Chondrocyte (in vitro differentiated cells): ENCODE measurements at places on chromosomes 2 and 18. TPM values are rescaled to one million over a fixed set of nuclear protein-coding genes. Genes with fewer than 3 reads are reported as not detected.

GRCh38 chr2:9222239-9222892, 15.8 kb downstream of the ASAP2 start:
- no peak overlapping the region for H3K4me3 ChIP-seq
- peaks cover 73% of the 10 kb centered on the region for H3K4me1 ChIP-seq
- no peaks in the 10 kb centered on the region for H3K36me3 ChIP-seq
- no peak overlapping the region for H3K27ac ChIP-seq

GRCh38 chr18:54923339-54923956, 35.8 kb downstream of the CCDC68 start:
- H3K4me1 ChIP-seq = no peaks in the 10 kb centered on the region
- no peak overlapping the region for H3K27ac ChIP-seq
- DNase-seq = no peak
- peaks cover 1% of the 10 kb centered on the region for H3K27me3 ChIP-seq

Gene LBH
- 88.6 to 96.6 TPM (median 88.8 TPM) in 3 replicates for total RNA-seq

- no peak overlapping the region for H3K4me3 ChIP-seq
- H3K27me3 ChIP-seq = peaks cover 19% of the 10 kb centered on the region
- no peaks in the 10 kb centered on the region for H3K36me3 ChIP-seq
- H3K4me1 ChIP-seq = no peaks in the 10 kb centered on the region
- DNase-seq = peak; percentile 77
These were observed 64.4 kb downstream of the INPP5D start for GRCh38 chr2:233124421-233125080.

Gene YPEL5
- total RNA-seq = 75.3 to 93.3 TPM (median 82.8 TPM) in 3 replicates

- H3K27ac ChIP-seq = no peak overlapping the region
- peaks cover 18% of the 10 kb centered on the region for H3K27me3 ChIP-seq
- H3K4me1 ChIP-seq = peaks cover 4% of the 10 kb centered on the region
- H3K36me3 ChIP-seq = no peaks in the 10 kb centered on the region
- no peak for DNase-seq
These were observed 27.9 kb upstream of the TTR start for GRCh38 chr18:31563778-31564177.

DNA sequence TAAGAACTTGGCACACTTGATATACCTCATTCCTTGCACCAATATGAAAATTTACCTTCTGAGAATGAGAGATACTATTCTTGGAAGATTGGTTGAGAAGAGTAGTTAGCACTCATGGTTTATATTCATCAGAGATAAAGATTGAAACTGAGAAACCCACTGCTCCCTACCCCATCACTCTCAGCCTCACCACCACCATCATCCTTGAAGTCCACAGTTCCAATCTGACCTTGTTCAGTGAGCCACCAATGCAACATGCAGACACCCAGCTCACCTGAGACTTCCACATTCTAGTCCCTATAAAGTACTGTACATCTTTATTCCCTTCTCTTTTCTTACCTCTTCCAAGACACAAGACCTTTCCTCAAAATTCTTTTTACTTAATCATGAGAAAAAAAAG, 869.0 kb downstream of the TRIB2 start:
- no peaks in the 10 kb centered on the region for H3K4me1 ChIP-seq
- peaks cover 4% of the 10 kb centered on the region for H3K27me3 ChIP-seq
- H3K36me3 ChIP-seq = no peaks in the 10 kb centered on the region

Gene PDE1A
- 0.69 to 4.5 TPM (median 1.1 TPM) in 3 replicates for total RNA-seq

DNA sequence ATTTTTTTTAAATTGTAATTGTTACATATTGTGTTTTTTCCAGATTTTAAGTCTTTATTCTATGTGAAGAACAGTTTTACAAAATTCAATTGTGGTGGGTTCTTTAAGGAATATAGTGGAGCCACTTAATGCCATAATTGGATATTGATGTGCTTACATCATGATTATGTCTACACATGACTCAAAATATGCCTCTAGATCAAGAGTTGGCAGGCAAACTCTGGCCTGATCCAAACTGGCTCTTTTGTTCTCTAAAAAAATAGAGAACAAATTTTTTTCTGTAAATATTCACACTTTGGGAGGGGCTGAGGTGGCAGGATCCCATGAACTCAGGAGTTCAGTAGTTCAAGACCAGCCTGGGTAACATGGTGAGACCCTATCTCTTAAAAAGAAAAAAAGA, 8.3 kb downstream of the EHBP1 start:
- H3K27ac ChIP-seq = no peak overlapping the region
- H3K36me3 ChIP-seq = peaks cover 5% of the 10 kb centered on the region
- no peak overlapping the region for H3K4me3 ChIP-seq
- no peaks in the 10 kb centered on the region for H3K27me3 ChIP-seq
- no peak for DNase-seq
- H3K4me1 ChIP-seq = peaks cover 4% of the 10 kb centered on the region
